ENCODE measurements at places on chromosomes 1 and 21.

DNA sequence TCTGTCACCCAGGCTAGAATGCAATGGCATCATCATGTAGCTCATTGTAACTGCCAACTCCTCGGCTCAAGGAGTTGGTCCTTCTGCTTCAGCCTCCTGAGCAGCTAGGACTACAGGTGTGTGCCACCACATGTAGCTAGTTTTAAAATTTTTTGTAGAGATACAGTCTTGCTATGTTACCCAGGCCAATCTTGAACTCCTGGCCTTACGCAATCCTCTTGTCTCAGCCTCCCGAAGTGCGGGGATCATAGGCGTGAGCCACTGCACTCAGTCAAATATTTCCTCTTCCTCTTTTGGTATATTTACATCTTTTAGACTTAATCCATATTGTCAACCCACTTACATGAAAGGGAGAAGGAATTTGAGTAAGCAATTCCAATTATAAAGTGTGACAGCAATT lies 121.1 kb downstream of the EVI5 start:
- DNase-seq: no peak

GRCh38 chr1:31503570-31503969 lies 72.7 kb upstream of the TINAGL1 start:
- DNase-seq: no peak

DNA sequence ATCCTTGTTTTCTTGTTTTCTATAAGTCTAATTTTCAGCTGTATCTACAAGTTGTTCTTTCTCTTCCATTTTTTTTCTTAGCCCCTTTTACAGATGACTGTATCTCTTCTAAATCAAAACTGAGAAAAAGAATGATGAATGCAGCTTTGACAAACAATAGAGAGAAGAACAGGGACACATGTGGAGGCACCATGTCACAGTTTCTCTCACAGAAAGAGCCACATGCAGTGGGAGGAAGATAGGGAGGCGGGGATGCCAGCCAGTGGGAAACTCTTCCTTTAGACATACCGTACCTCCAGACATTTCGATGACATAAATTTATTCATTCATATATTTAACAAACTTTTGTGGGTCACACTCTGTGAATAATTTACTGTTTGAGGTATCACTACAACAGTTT lies 45.5 kb downstream of the NME7 start:
- no peak for DNase-seq

DNA sequence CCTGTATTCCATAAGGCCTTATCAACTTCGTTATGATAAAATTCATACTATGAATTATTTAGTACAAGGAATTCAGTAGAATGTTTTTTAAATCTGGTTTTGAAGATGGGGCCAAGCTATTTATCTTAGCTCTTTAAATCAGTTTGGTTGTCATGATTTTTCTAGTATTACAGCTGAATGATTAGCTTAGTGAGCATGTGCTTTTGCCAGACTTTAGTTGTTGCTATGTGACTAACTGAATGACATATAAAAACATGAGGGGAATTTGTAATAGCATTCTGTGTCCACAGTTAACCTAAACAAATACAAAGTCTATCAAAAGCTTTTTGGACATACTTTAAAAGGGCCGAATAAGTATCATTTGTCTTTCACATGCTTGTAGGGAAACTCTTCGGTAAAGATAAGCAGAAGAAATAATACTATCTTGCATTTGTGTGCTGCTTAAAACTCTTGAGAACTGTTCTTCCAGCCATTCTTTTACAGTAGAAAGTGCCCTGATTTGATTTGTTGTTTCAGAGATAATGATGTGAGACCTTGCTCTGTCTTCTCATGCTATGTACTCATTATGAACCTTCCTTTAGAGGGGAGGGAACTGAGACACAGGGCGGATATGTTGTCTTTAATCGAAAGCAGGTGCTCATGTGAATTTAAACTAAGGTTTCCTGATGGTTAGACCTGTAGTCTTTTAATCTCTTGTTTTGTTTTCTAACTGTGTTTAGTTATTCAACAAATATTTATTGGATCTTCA lies 18.8 kb downstream of the NEK7 start:
- DNase-seq: no peak

DNA sequence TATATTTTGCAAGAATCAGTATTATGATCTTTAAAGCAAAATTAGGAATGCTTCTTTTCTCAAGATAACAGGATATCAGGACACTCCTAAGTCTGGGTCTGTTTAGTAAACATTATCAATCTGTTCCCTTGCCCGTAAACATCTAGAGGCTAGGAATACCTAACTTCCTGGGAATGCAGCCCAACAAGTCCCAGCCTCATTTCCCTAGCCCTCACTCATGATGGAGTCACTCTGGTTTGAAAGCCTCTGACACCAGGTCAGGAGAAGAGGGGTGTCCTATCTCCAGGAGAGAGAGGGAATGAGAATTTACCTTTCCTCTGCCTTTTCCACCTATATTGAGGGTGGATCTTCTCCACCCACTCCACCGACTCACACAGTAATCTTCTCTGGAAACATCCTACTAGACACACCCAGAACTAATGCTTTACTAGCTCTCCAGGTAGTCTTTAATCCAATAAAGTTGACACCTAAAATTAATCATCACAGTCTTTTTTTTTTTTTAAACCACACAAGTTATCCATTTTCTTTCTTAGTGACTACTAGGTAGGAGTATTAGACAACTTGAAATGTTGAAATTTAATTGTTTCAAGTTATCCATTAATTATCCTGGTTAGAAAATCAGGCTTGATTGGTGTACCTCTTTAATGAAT lies 659.3 kb downstream of the USP25 start:
- no peak for DNase-seq

DNA sequence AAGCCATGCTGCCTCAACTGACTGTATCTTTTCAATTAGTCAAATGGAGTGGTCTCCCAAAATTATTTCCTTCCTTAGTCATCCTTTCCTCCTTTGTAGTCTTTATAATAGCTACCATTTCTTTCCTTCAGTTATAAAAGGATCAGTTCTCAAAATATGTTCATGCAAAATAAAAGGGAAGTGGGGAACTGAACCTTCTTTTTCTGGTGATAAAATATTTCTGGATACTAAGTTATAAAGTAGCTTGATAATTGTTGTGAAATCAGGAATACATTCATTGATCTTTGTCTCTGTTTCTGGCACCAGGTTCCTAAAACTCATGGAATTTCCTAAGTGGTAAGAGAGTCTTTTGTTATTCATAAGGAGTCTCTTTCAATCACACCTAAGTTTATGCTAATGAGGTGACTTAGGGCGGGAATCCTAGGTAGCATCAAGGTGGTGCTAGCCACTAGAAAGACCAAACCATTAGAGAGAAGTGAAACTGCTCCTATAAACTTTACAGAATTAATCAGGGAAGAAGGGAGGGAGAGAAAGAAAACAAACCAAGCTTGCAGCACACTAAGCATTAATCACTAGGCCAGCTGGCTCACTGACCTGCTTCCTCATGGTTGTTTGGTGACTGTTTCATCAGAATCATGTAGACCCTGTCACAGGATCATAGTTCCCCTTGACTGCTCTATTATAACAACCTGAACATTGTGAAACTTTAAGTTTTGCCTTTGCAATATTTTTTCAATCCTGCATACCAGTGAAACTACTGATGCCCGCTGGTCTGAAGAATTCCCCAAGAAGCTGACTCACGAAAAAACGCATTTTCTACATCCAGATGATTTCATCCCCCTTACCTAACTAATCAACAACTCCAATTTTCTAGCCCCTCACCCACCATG lies 161.6 kb upstream of the PTBP2 start:
- no peak for DNase-seq

GRCh38 chr1:177703888-177704446 lies 265.9 kb downstream of the SEC16B start:
- DNase-seq: no peak

- no peak for DNase-seq
Observed at GRCh38 chr1:43851561-43852338, 81.9 kb upstream of the ARTN start.

GRCh38 chr1:68057050-68057449 lies 6.6 kb upstream of the DIRAS3 start:
- DNase-seq: no peak

DNA sequence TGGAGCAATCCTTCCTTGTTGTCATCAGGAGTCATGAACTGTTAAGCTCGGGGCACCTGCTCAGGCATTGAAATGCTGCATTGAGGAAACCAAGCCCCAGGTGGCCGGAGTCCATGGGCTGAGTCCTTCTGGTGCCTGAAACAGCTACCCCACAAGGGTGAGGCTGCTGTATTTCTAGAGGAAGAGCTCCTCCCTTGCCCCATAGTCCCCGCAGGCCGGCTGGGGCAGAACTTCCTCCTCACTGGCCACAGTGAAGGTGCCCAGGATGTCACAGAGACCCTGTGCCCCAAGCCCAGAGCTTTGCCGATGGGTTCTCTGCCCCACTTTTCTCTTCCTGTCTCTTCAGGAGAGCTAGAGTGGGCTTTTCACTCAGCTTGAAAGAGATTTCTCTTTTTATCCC lies 80.8 kb upstream of the GCLM start:
- no peak for DNase-seq

DNA sequence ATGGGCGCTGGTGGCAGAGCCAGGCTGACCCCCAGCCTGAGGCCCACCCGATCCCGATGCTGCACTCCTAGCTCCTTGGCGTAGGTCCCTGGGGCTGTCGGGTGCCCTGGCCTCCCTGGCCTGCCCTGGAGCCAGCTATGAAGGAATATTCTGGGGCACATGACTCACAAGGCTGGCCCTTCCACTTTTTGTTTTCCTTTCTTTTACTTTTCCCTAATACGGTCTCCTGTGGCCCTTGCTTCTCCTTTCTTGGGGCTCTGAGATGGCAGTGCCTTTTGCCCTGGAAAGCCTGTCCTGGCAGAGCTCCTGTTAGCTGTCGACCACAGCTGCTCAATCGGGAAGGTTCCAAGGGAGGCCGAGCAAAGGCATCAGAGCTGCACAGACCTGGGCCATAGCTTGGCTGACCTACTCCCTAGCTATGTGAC lies 22.1 kb downstream of the ARHGEF10L start:
- DNase-seq: no peak

DNA sequence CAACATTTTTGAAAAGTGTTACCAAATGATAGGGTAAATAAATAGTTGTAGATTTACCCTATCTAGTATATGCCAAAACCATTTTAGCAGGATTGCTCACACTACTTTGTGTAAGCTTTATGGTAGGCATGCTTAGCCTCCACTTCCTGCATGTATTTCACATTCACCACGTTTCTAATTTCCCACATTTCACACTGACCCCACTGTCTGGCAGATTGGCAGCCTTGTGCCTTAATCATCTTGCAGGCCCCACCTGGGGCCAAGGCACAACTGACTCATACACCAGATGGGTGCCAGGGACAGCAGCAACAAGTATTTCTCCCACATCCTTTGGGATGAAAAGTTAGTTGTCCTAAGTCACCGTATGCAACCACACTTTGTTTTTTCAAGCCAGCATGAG lies 21.2 kb upstream of the CENPF start:
- DNase-seq: no peak

GRCh38 chr1:31643976-31644559 lies 608 bp downstream of the PEF1 start:
- DNase-seq: no peak

DNA sequence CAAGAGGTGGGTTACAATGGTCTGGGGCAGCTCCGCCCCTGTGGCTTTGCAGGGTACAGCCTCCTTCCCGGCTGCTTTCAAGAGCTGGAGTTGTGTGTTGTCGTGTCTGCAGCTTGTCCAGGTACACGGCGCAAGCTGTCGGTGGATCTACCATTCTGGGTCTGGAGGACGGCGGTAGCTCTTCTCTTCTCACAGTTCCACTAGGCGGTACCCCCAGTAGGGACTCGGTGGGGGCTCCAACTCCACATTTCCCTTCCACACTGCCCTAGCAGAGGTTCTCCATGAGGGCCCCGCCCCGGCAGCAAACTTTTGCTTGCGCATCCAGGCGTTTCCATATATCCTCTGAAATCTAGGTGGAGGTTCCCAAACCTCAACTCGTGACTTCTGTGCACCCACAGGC lies 12.3 kb upstream of the CDCP2 start:
- no peak for DNase-seq

DNA sequence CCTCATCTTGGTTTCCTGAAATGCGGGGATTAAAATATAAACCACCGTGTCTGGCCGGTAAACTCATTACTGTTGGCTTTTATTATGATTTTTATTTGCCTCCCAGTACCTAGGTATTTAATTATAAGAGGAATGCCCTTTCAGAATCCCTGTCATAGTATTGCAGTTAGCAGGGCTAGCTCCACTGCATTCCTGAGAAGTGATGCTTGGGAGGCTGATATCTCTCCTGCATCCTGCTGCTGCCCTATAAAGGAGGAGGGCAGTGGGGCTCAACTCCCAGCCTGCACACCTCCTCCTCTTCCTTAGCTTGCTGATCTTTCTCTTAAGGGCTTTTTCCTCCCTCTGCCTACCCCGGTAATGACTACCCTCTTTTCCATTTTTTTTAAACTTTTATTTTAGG lies 19.9 kb upstream of the DISC1 start:
- no peak for DNase-seq

GRCh38 chr1:87393445-87394085 lies 64.9 kb downstream of the LMO4 start:
- DNase-seq: no peak

GRCh38 chr1:154847891-154848290 lies 22.2 kb downstream of the KCNN3 start:
- no peak for DNase-seq

GRCh38 chr1:145702052-145702451 lies 5.1 kb downstream of the PDZK1 start:
- DNase-seq: no peak

DNA sequence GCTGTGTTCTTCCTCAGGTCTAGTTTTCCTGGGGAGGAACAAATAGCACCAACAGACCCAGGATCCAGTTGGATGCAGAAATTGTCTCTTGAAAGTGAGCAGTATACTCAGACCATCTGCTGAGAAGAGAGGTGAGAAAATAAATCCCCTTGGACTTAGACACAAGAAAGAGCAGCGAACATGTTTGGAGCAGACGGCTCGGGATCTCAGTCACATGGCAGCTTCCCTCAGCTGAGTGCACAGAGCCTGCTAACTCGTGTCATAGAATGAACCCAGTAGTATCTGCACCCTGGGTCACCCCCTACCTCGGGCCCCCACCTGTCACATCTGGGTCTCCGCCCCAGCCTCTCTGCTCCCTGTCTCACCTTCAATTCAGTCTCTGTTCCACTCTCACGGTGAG lies 115.6 kb downstream of the CCDC185 start:
- DNase-seq: no peak

DNA sequence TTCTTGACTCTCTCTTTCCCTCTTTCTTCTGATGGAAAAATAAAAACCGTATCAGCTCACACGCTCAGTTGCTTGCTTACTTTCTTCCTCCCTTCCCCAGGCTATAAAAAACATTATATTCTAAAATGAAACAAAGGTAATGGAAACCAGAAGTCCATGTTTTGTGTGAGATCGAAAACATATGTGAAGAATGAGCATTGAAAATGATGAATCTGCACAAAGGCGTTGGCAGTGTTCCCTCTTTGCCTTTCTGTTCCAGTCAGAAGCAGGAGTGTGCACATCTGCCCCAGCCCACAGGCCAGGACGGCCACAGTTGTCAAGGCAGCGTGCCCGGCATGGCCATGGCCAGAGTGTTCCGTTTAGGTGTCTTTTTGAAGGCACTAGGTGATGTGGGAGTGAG lies 185.3 kb upstream of the USP24 start:
- no peak for DNase-seq

- DNase-seq: no peak
Observed at GRCh38 chr21:33688353-33688752, 46.1 kb downstream of the ITSN1 start.

- no peak for DNase-seq
Observed at GRCh38 chr1:72606216-72606810, 324.0 kb upstream of the NEGR1 start.

All from stimulated activated CD4-positive, alpha-beta T cell treated with anti-CD3 and anti-CD28 coated beads, Interleukin-1b, Interleukin-23, amount 100 ng/mL, for 24 hours (primary cell).